ENCODE measurements at places on chromosomes 6 and 20. TPM values are rescaled to one million over a fixed set of nuclear protein-coding genes. Genes with fewer than 3 reads are reported as not detected.

Gene PPIL6
- total RNA-seq: not detected

Gene CNBD2
- 3.6 TPM for total RNA-seq

Gene NRN1
- total RNA-seq: 0.75 TPM

Gene RGS17
- not detected for total RNA-seq

Gene PLA2G7
- not detected for total RNA-seq

Gene CRISP3
- total RNA-seq: not detected

Gene FAM83B
- total RNA-seq: not detected

Gene COL20A1
- not detected for total RNA-seq

Gene POLR3F
- 13.5 TPM for total RNA-seq

Gene UNC5CL
- total RNA-seq: 1.6 TPM

Gene VNN1
- not detected for total RNA-seq

Gene RAB44
- total RNA-seq: not detected

Gene KCNK15
- total RNA-seq: 0.34 TPM

Gene ADISSP
- total RNA-seq: 55.8 TPM

Gene MYB
- 82.5 TPM for total RNA-seq

Gene SPO11
- total RNA-seq: not detected

Gene PTCRA
- not detected for total RNA-seq

Gene ZCCHC3
- 27.6 TPM for total RNA-seq

Gene CGA
- 0.59 TPM for total RNA-seq

Gene SALL4
- total RNA-seq: 2.3 TPM

Gene TMEM151B
- not detected for total RNA-seq

Gene EPHA7
- not detected for total RNA-seq

Gene VGLL2
- not detected for total RNA-seq

Gene TMC2
- total RNA-seq: not detected

Gene SSTR4
- not detected for total RNA-seq
